ENCODE measurements at places on chromosomes 2 and 18.

DNA sequence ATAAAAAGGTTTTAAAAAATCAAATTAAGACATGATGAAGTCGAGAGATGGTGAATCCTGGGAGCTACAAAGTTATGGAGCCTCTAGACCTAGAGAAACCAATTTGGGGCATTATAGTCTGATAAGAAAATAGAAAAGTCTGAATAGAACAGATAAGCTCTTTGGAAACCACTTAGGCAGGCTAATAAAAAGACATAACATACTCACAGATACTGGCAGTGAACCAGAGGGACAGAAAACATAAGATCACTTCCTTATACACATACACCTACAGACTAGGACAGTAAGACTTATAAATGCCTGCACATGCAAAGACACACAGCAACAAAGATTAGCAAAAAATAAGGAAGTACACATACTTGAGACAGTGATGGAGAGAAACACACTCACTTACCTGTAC, 20.0 kb downstream of the SMC6 start:
- DNase-seq, result no peak

GRCh38 chr2:152568531-152568930, 148.7 kb downstream of the PRPF40A start:
- DNase-seq, result no peak

GRCh38 chr2:217823626-217824025, 179.2 kb downstream of the TNS1 start:
- no peak for DNase-seq

- no peak for DNase-seq
Observed at GRCh38 chr2:172223601-172224054, 120.9 kb upstream of the DLX2 start.

DNA sequence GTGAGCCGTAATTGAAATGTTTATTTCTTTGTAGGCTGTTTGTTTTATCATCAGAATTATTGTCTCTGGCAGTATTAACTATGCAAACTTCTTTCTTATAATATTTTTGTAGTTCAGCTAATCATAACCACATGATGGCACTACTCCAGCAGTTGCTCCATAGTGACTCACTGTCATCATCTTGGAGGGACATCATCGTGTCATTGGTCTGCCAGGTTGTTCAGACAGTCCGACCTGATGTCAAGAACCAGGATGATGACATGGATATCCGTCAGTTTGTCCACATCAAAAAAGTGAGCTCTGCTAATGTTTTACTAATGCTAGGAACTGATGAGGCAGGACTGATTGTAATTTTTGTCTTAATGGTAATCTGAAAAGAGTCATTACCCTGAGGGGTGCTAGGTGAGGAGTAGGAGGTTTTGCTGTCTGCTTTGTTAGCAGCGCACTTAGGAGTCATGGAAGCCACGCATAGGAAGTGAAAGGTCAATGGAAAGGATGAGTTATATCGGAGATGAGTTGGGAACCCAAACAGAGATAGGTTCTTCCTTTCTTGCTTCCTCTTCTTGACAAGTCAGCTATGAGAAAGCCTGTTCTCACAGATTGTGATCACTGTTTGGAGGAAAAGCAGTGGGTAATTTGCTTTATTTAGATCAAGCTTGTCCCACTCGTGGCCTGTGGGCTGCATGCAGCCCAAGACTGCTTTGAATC, 49.2 kb downstream of the PIKFYVE start:
- DNase-seq, result no peak

DNA sequence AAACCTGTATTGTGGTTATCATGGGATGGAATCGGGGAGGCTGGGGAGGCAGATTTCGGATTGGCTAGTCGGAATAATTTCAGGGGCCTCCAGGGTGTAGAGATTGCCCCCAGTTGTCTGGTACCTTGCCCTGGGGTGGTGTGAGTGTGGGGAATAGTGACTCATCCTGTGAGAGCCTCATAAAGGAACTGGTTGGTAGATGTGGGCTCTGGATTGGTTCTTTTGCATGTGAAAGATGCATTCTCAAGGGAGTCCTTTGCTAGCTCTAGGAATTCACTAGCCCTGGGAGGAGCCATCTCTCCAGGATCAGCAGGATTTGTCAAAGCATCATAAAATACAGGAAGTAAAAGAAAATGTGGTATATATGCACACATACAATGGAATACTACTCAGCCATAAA, 331.6 kb downstream of the SETBP1 start:
- DNase-seq, result no peak

DNA sequence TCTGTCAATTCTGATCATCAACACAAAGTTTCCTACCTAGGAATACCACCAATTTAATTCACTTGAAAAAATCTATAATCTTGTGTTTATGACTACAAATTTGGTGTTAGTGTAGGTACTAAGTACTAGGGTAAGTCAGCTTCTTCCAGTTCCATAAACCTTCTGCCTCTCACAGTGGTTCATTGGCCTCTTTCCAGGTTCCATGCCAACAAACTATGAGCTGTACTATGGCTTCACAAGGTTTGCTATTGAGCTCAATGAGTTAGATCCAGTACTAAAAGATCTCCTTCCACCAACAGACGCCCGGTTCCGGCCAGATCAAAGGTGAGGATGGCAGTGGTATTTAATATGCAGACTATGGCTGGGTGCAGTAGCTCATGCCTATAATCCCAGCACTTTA, 58.8 kb downstream of the PRKRA start:
- no peak for DNase-seq

GRCh38 chr18:79626905-79627749, 52.5 kb upstream of the CTDP1 start:
- DNase-seq, result no peak

DNA sequence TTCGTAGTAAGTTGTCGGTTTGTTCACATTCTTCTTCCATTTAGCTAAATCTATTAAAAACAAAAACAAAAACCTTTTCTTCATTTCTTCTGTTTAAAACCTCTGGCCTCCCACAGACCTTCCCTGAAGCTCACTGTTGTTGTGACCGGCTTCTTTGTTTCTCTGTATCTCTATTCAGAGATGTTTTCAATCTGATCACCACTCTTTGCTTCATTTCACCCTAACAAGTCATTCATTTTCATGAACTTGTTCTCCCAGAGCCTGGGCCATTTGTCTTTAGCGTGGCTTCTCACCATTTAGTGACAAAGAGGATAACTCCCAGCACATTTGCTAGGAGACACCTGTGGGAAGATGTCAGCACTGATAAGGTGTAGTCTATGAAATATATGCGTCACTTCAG, 794.2 kb downstream of the ERBB4 start:
- no peak for DNase-seq
